ENCODE measurements at places on chromosomes 1 and 21.

DNA sequence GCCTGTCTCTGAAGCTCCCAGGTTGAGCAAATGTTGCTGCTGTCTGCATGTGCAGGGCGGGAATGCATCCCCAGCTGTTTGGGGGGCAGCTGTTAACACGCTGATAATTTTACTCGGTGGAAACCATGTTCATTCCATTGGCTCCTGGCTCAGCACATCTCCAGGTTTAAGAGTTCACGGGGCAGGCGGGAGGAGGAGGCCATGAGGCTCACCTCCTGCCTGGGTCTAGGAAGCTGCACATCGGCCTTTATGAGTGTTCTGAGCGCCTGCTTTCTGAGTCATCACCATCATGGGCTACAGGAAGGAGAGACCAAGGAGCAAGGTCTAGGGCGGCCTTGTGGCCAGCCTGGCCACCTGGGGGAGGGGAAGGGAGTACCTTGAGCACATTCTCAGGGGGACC is 29.7 kb downstream of the AJAP1 start:
- DNase-seq = no peak

- peak; percentile 49 for DNase-seq
Measured at GRCh38 chr1:228416217-228416933, at the start of gene TRIM17. TSS of gene TRIM17 (minus strand) at chr1:228416861. CDS start at chr1:228415072, 1,789 bp downstream.

DNA sequence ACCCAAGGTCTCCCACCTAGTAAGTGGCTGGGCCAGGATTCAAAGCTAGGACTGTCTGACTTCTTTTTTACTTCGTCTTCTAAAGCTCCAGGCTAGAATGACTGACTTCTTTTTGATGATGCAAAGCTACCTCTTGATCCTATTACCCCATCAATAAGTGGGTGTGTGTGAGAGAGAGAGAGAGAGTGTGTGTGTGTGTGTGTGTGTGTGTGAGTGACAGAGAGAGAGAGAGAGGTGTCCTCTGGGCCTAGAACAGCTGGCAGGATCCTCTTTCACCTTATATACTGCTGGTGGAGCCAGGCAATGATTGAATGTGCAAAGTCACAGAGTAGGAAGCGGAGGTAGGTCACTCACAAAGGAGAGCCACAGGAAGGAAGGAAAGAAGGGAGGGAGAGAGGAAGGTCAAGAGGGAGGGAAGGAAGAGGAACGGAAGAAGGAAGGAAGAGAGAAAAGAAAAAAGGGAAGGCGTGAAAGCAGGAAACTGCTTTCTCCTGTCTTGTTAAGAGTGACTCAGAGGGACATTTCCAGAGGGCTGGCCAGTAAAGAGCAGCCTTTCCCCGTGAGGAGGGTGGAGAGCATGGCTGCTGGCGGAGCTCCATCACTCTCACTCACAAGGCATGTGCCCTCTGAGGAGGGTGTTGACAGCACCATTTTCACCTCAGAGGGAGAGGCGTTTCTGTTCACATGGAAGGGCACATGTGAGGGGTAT is 68.9 kb downstream of the CDC7 start:
- peak; percentile 91 for DNase-seq

GRCh38 chr1:215669806-215670491 is 102.8 kb downstream of the KCTD3 start:
- DNase-seq = no peak

GRCh38 chr1:15975805-15976680 is at the start of gene ZBTB17:
TSS of gene ZBTB17 (minus strand) at chr1:15976101. CDS start at chr1:15948495, 27,606 bp downstream.
- DNase-seq = peak; percentile 98

DNA sequence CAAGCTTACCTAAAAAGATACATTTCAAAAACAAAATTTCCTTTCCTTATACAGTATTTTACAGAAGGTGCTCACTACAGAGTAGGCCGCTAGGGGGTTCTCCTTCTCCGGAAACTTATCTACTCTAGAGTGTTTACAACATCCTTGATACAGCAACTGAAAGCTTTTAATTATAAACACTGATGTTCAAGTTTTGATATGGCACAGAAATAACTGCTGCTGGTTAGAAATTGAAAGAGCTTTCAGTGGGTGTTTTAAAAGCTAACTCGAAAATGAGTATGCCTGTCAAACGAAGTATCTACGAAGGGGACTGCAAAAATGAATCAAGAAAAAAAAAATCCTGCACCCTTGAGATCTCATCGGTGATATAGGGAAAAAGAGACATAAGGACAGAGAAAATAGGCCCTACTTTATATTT is 1.0 kb downstream of the YOD1 start:
- no peak for DNase-seq

DNA sequence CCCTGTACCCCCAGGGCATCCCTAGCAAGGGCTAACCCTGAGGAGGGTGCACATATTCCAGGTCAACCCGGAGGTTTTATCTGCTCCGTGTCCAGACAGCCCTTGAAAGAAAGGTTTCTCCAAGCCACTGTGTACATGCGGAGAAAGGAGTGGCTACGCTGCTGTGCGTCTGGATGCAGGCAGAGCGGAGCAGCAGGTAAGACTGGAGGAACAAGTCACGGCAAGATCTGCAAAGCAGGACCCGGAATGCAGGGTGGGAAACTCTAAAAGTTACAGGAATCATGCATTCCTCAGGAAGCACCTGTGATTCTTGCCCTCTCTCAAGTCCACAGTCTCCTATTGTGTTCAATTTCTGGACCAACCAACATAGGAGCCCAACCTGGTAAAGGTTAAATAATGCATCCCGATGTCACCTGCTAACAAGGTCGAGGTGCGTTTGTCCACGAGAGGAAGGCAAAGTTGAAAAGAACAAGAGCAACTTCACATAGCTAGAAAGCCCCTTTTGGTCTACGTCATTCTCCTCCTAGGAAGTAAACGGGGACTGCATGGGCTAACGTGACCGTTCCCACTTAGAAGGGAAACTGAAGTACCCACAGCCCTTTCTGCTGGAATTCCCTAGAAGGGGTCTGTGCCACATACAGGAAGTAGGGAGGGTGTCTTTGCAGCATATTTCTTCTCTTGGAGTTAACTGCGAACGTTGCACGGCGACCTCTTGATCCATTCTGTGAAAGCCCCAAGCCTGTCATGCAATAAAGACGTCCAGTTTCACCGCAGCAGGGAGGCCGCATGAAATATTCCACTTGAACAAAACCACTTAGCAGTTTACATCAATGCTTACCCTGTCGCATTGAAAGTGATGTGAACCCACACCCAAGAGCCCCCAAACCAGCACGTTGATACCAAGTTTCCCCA is 5.8 kb downstream of the TIAM1 start:
- no peak for DNase-seq

- DNase-seq = no peak
Measured at GRCh38 chr1:171252482-171252881, 4.2 kb downstream of the FMO1 start.

GRCh38 chr1:223810586-223810985 is 35.2 kb downstream of the TP53BP2 start:
- no peak for DNase-seq

DNA sequence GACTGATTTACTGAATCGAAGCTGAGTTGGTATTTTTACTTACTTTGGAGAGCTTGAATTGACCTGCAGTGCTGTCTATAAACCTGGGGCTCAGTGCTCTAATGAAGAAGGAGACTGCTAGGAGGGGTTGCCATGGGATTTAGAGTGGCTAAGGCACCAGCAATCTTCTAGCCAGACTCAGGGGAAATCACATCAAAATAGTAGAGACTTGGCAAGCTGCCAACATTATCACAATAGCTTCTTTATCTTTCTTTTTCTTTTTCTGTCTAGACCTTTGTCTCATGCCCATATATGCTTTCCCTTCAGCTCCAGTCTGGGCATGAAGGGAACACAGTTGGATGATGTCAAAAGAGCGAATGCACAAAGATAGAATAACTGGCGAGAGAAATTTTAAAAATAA is 301.1 kb upstream of the DPYD start:
- no peak for DNase-seq

DNA sequence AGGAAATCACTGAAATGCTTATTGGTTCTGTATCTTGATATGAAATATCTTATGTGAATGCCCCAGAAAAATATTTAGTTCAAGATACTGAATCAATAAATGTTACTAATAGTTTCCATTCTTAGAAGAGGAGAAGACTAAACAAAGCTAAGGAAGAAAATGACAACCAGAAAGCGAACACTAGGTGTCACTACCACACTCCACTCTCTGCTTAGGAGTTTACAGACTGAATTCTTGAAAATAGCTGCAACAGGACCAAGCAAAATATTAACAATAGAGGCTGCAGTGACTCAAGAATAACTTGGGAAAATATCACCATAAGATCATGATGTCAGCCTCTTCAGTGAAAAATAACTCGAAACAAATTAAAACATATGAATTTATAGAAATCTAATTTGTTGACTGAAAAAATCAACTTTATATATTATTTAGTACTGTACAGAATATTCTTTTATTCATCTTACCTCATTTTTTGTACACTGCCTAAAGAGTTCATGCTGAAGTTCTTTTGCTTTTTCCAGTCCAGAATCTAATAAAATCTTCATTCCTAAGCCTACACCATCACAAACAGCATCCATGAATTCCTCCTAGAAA is 61.6 kb downstream of the KIF14 start:
- no peak for DNase-seq

DNA sequence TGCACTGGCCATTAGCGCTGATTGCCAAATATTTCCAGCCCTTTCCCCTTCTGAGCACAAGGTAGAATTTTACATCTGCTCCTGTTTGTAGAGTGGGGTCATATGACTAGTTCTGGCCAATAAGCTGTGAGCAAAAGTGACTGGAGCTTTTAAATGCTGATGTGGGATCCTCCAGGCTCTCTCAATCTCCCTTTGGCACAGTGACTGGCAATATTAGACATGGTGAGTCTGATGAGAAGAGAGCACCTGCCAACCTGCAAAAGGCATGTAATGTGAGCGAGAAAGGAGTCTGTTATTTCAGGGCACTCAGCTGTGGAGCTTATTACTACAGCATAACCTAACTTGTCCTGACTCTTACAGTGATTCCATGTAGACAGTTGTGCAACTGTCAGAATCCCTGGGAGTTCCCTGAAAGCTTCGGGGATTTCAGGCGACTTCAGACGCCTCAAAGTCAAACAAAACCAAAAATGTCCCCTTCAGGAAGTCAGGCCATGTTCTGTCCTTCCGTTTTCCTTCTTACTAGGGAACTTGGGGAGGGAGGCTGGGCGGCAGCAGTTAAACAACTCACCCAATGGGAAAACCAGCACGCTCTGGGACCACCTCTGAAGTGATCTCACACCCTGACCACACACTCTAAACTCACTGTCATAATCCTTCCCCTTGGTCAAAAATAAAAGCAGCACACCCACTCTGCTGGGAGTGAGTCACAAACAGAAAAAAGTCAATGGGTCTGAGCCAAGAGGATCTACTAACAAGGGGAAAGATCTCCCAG is 3.6 kb upstream of the RASSF5 start:
- DNase-seq = peak; percentile 39

GRCh38 chr21:21434944-21435343 is 436.7 kb downstream of the NCAM2 start:
- DNase-seq = no peak

DNA sequence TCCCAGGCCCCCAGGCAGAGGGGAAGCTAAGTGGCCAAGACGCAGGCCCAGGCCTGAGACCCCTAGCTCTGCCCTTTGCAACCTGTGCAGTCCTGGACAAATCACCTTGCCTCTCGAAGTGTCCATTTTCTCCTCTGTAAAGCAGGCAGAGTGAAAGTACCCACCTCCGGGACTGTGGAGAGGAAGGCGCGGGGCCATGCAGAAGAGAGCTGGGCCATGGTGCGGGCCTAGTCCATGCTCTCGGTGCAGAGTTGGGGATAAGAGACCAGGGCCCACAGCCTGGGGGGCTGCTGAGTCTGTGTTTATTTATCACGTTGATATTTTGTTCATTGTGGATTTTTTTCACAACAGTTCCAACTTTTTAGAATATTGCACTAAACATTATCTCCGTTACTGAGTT is 160.2 kb upstream of the VAMP3 start:
- DNase-seq = no peak

GRCh38 chr1:115063228-115063901 is 25.9 kb downstream of the TSPAN2 start:
- no peak for DNase-seq

DNA sequence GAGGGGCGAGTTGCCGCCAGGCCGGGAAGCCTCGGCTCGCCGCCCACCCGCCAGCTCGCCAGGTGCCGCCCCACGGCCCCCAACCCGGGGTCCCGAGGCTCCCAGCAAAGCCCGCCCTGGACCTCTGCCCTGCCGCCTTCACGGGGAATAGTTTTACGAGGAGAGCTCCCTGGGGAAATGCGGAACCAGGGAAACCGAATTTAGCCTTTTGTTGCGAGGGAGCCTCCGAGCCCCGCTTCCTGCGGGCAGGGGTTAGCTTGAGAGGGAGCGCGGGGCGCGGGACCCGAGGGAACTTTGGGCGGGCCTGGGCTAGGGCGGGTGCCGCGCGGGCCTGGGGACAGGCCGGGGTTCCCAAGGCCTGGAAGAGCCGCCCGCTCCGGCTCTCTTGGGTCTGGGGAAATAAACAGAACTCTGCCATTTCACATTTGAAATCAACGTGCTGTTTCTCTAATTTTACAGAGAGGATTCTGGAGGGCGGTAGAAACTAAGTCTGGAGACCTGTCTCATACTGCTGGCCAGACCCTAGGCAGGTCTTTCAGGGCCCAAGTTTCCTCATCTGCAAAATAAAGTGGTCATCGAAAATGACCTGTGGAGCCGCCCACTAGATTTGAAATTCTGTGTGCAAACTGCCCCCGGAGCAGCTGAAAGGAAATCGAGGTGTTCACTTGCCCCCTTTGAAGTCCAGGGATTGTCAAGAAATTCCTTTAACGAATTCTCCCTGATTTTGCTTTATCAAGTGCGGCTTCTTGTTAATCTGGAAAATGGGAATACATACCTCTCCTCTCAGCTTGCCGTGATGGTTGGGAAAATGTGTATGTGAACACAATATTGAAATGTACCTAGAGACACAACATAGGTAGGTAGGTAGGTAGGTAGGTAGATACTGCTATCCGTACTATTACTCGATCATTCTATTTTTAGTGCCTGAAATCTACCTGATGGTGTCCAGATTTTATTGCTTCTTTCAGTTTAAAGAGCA is 749 bp upstream of the GLUL start:
- peak; percentile 80 for DNase-seq

DNA sequence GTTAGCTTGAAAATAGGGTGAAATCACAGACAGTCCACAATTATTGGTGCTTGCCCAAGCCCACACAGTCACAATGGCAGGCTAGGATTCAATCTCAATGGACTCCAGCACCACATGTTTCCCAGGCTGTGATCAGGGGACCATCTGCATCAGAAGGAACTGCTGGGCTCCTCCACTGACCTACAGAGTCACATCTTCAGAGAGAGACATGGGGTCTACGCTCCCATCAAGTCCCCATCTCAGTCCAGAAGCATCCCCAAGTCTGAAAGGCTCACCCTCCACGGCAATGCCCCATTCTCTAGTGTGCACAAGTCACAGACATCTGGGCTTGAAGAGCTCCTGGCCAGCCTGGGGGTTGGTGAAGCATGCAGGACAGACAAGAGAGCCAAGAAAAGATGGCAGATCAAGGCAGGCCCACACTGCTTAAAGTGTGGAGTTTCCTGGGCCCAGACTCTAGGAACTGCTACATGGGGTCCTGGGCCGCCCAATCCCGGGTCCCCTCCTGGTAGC is 262.5 kb downstream of the NPHP4 start:
- no peak for DNase-seq
